Tibial nerve (tissue), 4 donors: ENCODE measurements at places on chromosomes 6 and 20. TPM values are rescaled to one million over a fixed set of nuclear protein-coding genes. Genes with fewer than 3 reads are reported as not detected.

CPNE5 gene
- 0.84 TPM for total RNA-seq

DNA sequence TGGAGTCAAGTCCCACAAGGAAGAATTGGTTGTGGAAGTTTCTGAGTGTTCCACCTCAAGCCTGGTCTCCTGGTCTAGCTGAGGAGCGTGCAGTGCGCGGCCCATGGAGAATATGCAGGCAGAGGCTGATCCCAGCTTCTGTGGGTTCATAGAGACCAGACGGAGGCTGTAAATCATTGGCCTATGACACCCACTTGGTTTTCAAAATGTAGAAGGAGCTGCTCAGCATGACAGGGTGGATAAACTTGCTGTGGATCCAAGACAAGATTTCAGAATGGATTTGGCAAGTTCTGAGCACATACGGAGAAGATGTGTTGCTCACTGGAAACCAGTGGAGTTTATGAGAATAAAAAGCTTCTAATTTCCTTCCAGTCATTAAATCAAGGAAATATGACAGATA, 744 bp downstream of the KIF25 start:
- no peak for DNase-seq
- H3K4me3 ChIP-seq = no peak overlapping the region
- H3K36me3 ChIP-seq = no peaks in the 10 kb centered on the region
- no peaks in the 10 kb centered on the region for H3K27me3 ChIP-seq
- no peaks in the 10 kb centered on the region for H3K4me1 ChIP-seq

DNA sequence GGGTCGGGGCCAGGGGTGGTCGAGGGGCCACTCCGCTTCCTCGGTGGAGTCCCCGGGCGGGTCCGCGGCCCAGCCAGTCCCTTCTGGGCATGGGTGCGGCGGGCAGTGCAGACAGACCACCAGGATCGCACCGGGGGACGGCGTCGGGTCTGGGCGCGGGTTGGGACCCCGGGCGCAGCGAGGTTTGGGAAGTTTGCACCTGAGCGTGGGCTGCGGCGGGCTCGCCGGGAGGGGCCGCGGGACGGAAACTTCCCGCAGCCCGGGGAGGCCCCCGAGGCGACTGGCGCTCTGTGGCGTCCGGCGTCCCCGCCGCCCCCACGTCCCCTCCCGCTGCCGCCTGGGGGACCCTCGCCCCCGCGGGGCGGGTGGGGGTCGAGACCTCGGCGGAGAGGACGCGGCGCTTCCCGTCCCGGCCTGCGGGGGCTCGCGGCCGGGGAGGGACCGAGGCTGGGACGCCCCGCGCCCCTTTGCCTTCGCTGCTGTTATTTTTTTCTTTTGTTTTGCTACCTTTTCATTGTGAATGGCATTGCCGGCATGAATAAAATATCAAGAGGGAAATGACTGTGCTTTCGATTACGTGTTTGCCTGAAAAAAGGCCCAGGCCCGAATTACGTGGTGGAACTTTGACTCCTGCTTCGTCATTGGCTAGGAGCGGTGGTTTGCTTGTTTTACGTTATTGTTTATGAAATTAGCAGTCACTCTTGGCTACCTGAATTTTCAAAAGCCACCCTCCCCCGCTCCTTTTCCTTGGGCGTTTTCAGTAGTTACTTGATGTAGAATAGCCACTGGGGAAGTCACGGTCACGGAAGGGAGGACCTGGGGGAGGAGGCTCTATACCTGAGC, 703 bp downstream of the SNX9 start:
- no peaks in the 10 kb centered on the region for H3K27me3 ChIP-seq
- peak overlapping the region; percentile 98 for H3K27ac ChIP-seq
- peak; percentile 58 for DNase-seq
- H3K4me1 ChIP-seq = no peaks in the 10 kb centered on the region

DNA sequence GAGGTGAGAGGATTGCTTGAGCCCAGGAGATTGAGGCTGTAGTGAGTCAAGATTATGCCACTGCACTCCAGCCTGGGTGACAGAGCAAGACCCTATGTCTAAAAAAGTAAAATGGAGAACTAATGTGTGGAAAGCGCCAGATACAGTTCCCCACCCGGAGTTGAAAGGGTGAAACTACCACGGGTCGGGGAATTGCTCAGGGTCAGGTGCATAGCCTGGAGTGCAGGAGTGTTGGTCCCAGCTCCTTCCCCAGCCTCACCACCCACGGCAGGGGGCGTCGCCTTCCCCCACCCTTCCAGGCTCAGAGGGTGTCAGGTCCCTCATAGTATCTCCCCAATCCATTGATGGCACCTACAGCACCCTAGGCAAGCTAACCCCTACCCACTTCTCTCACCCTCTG, 26.1 kb downstream of the C20orf203 start:
- no peak overlapping the region for H3K4me3 ChIP-seq
- no peak for DNase-seq
- H3K36me3 ChIP-seq = no peaks in the 10 kb centered on the region
- H3K4me1 ChIP-seq = peaks cover 2% of the 10 kb centered on the region
- no peak overlapping the region for H3K27ac ChIP-seq

- DNase-seq = no peak
- H3K36me3 ChIP-seq = no peaks in the 10 kb centered on the region
- H3K27ac ChIP-seq = no peak overlapping the region
- H3K4me1 ChIP-seq = no peaks in the 10 kb centered on the region
- H3K4me3 ChIP-seq = no peak overlapping the region
Measured at GRCh38 chr20:24851346-24852019, 97.6 kb upstream of the CST7 start.

GRCh38 chr6:73375216-73375615, 5.5 kb upstream of the OOEP start:
- no peak overlapping the region for H3K27ac ChIP-seq
- H3K4me3 ChIP-seq = no peak overlapping the region
- DNase-seq = no peak
- no peaks in the 10 kb centered on the region for H3K4me1 ChIP-seq
- no peaks in the 10 kb centered on the region for H3K27me3 ChIP-seq

DNA sequence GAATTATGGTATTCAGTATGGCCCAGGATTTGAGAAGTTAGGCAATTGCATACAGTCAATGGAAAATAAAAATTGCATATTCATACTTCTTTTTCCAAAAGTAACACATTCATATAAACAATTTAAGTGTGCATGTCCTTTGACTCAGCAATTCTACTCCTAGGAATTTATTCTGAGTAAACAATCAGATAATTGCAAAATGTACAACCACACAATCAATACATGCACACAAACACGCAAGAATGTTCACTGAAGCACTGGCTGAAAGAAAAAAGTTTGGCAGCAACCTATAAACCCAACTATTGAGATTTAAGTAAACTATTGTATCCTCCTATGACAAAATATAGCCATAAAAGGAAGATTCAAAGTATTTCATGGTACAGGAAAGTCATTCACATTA, 1.6 kb downstream of the CYP39A1 start:
- H3K27me3 ChIP-seq = no peaks in the 10 kb centered on the region
- no peaks in the 10 kb centered on the region for H3K36me3 ChIP-seq
- H3K27ac ChIP-seq = no peak overlapping the region
- no peak for DNase-seq
- peaks cover 32% of the 10 kb centered on the region for H3K4me1 ChIP-seq
- H3K4me3 ChIP-seq = no peak overlapping the region

- no peaks in the 10 kb centered on the region for H3K4me1 ChIP-seq
- no peak overlapping the region for H3K27ac ChIP-seq
- no peaks in the 10 kb centered on the region for H3K27me3 ChIP-seq
- DNase-seq = no peak
- no peak overlapping the region for H3K4me3 ChIP-seq
- no peaks in the 10 kb centered on the region for H3K36me3 ChIP-seq
Measured at GRCh38 chr6:151665329-151665728, 142.2 kb upstream of the ESR1 start.
